ENCODE measurements at places on chromosomes 2 and 18.

DNA sequence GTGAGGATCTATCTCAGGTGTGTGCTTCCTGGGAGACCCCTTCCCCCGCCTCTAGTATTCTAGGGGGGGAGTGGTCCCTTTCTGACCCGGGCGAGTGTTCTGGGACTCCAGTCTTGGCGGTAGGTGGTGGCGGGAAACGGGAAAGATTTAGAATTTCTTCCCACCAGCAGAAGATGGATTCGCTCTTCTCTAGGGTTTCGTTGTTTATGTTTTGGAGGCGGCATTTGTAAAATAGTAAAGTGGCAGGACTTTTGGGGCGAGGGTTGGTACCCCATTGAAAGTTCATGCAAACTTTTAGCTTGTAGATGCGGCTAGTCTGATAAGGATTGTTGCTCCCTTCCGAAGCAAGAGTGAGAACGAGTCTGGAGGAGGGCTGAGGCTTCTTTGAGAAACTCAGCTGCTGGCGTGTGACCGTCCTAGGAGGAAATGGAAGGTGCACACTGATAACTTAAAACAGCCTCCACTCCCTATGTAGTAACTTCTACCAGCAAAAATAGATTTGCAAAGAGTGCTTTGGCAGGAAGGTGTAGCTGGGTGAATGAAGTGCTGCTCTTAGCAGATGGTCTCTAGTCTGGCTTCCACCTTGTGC is 412 bp downstream of the GPD2 start:
- peak; percentile 15 for DNase-seq

- no peak for DNase-seq
Observed at GRCh38 chr2:59875836-59876235, 677.6 kb downstream of the BCL11A start.

- no peak for DNase-seq
Observed at GRCh38 chr18:36352384-36352783, 54.9 kb downstream of the FHOD3 start.

GRCh38 chr18:75797046-75797445 is 369.5 kb upstream of the SMIM21 start:
- no peak for DNase-seq

DNA sequence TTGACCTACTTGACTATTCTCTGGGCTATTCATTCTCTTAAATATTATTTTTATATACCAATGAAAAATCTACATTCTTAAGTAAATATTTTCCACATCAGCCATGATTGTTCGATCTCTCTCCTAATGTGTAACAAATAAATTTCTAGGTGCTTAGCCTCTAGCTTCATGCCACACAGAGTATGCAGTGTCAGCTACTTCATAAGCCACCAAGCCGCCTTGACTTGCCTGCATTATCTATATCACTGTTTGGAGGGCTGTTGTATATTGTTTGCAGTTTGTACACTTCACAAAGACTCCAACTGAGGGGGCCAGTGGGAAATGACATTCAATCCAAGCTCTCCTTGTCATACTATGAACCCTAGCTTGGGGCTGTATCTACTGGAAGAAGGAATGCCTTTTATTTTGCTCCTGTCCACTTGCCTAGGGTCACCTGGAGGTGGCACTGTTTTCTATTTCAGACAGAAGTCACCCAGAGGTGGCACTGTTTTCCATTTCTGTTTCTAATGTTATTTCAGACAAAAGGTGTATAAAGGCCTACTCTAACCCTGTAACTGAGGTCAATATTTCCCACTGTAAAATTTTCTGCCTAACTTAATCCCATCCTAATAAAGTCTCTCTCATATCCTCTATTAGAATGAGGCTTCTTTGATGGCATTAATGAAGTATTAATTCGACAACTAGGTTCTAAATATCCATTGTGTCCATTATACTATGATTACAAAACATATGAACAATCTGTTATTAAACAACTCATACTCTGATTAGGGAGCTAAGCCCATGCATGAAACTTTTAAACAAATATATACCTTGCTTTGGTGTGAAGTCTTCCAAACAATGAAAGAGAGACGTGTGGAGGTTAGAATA is 36.4 kb downstream of the COL5A2 start:
- DNase-seq, result peak; percentile 40

DNA sequence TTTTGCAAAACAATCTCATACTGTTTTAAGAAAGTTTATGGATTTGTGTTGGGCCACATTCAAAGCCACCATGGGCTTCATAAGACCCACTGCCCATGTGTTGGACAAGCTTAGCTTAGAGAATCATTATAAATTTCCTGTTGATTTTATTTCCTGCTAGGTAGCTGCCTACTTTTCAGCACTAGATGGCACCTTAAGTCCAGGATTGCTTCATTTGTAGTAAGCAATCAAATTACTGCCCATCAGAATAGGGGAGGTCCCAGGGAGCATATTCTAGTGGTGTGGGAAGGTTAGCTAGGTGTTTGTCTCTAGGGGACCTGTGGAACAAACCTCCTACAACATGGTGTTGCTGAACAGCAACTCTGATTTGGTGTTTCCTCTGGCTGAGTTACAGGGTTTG is 11.0 kb upstream of the DCDC2C start:
- DNase-seq, result no peak

DNA sequence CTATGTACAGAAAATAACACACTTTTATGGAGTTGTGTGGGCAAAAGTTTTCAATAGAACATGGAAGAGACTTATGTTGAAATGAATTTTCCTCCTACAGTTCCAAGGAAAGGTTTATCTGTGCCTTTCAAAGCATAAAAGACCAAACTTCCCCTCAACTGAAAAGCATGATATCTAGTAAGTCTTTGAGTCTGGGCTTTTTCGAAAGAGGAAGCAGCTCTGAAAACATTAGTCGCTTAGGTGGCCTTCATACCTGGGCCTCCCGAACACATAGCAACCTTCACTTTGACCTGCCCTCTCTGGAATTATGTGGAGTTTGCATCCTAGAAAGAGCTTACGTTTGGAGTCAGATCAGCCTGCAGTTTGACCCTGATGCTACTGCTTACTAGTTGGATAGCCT is 4.8 kb upstream of the CAPN14 start:
- DNase-seq, result no peak

DNA sequence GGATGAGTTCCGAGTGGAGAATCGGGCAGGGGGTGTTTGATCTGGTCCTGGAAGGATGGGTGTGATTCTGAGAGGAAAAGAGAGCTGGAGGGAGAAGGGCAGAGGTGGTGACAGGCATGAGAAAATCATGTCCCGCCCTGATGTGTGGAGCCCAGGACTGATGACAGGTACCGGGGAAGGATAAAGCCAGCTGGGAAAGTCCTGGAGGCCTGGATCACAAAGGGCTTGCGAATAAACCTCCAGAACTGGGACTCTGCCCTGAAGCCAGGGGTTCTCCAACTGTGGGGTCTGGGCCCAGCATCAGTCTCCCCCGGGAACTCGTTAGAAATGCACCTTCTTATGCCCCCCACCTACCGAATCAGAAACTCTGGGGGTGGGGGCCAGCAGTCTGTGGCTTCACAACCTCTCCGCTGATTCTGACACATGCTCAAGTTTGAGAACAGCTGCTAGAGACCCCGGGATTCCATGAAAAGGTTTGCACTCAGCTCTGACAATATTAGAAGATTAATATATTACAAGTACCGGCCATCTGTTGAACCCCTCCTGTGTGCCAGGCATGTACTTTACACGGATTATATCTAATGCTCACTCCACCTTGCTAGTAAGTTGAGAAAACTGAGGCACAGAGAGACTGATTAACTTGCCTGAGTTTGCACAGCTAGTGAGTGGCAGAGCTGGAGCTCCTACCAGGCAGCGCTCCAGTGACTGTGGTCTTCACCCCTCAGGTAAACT is 8.0 kb downstream of the TNFRSF11A start:
- DNase-seq, result no peak

DNA sequence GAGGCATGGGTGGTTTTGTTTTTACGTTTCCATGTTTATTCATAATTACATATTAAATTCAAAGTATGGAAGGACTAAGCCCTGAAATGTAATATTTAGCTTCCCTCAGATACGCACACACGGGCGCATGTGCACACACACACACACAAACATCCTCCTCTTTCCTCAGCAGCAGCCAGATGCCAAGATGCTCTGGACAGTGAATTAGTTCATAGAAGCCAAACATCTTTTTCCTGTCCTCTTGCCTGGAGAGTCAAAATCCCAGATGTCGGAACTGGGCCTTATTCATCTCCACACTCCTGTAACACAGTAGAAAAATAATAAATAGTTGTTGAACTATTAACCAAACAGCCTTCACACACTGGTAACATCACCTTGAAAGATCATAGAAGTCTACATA is 273.1 kb downstream of the SP3 start:
- DNase-seq, result no peak

DNA sequence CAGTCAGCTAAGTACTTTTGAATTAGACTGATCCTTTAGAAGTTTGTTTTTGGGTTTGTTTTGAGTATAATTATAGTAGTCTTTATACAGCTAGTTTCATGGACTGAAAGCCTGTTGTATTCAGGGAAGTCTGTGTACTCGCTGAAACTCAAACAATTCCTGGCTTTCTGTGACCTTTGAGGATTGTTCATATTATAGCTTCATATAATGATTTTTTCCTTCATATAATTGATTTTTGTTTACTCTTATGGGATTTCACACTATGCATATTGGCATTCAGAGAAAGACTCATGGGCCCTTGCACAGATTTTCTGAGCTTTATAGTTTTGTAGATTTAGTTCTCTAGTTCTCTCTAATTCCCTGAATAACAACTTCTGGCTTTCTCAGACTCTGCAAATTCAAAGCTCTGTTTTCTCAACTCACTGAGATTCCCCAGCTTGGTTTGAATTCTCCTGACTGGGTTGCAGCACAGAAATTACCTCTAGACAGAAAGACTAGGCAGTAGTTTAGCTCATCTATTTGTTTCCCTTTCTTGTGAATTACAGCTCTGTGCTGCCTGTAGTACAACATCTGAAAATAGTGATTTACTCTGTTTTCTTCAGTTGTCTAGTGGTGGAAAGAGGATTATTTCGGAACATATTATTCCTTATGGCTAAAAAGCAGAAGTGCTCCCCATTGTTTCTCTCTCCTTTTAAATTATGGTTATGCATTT is 495.9 kb upstream of the CNTNAP5 start:
- DNase-seq, result no peak

DNA sequence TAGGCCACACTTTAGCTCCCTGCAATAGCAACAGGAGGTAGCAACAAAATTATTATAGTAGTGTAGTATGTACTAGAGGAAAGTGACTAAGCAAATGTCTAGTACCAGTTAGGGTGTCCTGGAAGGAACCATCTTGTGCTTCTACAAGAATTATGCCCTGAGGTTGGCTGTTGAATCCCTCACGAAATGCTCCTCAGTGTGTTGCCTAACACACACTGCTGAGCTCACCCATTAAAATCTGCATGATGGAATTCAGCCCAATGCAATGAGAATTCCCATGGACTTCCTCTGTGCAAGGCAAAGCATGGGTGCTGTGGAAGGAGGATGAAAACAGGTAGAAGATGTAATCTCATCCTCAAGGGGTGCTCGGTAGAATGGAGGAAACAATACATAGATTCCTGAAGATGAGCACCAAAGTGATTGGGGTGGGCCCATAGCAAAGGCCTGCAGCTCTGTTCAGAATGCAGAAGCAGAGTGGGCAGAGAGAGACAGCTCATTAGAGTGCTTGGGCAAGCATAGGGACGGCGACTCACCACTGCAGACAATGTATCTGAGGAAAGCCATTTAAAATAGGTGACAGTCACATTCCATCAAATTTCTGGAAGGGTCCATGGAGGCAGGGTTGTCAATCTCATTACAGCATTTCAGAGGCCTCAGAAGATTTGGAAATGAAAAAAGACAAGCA is 1.2 kb upstream of the UGT1A7 start:
- DNase-seq, result no peak

DNA sequence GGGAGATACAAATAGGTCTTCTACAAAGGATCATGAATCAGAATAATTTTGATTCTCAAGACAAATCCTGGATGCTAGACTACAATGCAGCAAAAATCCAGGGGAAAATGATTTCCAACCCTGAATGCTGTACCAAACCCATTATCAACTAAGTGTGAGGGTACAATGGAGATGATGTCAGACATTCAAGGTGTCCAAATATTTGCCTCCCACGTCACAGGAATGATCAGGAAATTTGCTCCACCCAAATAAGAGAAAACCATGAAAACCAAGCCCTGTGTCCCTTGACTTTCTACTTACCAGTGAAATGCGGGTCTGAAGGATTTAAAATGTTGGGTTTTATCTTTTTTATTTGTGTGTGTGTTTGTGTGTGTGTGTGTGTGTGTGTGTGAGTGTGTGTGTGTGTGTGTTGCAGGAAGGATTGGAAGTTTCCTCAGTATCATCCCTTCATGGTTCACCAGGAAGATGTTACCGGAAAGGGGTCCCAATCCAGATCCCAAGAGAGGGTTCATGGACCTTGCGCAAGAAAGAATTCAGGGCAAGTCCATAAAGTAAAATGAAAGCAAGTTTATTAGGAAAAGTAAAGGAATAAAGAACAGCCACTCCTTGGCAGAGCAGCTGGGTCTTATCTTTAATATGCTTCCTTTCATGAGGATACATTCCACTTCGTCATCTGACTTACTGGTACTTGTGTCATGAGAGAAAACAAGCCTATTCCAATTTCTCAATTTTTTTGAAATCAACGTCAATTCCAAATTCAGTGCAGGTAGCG is 61.1 kb upstream of the ID2 start:
- no peak for DNase-seq

- no peak for DNase-seq
Observed at GRCh38 chr2:197259470-197259999, 51.0 kb downstream of the ANKRD44 start.

- DNase-seq, result no peak
Observed at GRCh38 chr2:36449213-36449612, 93.6 kb downstream of the CRIM1 start.

- no peak for DNase-seq
Observed at GRCh38 chr2:202164411-202164810, 74.0 kb downstream of the SUMO1 start.

- DNase-seq, result no peak
Observed at GRCh38 chr2:103292573-103292972, 530.7 kb downstream of the TMEM182 start.

GRCh38 chr18:64807560-64807959 is 658.7 kb upstream of the LINC00305 start:
- no peak for DNase-seq

GRCh38 chr2:178287652-178288344 is 93.5 kb downstream of the OSBPL6 start:
- no peak for DNase-seq

- DNase-seq, result no peak
Observed at GRCh38 chr18:25103468-25104155, 248.4 kb downstream of the ZNF521 start.

- no peak for DNase-seq
Observed at GRCh38 chr2:227347117-227347516, 22.1 kb downstream of the MFF start.

DNA sequence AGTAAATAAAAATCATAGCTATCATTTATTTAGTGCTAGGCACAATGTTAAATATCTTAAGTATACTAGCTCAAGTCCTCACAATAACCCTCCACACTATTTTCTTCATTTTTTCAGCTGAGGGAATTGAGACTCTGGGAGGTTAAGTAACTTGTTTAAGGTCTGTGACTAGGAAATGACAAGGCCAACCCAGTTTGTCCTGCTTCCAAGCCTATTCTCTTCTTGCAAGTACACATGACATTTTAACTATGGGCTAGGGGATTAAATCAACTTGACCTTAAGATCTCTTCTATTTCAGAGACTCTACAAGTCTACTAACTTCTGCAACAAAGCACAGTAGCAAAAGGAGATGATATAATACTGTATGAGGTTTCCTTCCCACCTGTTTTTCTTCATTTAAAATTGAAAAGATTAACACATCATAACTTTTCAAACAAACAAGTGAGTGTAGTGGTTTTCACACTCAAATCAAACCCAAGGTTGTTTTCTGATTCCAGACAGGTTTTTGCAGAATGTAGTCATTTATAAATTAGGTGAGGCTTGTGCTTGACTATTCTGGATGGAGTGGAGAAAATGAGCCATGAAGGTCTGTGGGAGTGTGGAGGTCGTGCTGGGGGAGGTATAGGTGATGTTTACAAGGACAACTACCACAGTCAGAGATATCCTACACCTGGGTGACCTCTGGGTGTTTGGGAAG is 57.0 kb downstream of the CD28 start:
- no peak for DNase-seq
